NCI-H510A (cell line): ENCODE measurements at places on chromosomes 1 and 21.

- DNase-seq: no peak
Measured at GRCh38 chr1:178371235-178371634, 125.5 kb downstream of the CLEC20A start.

- no peak for DNase-seq
Measured at GRCh38 chr1:77927414-77927813, 39.0 kb downstream of the NEXN start.

DNA sequence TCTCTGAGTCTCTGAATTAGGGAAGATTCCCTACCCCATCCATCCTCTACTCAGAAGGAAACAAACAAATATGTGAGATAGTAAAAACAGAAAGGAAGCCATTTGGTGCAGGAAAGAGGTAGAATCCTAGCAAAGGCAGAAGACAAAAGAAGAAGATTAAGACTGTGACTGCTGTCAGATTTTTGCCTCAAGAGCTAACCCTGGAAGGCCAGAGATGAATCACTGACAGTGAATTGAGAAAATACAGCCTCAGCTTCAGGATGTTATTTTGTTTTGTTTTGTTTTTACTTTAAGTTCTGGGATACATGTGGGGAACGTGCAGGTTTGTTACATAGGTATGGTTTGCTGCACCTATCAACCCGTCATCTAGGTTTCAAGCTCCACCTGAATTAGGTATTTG lies 31.7 kb downstream of the DSTYK start:
- no peak for DNase-seq

DNA sequence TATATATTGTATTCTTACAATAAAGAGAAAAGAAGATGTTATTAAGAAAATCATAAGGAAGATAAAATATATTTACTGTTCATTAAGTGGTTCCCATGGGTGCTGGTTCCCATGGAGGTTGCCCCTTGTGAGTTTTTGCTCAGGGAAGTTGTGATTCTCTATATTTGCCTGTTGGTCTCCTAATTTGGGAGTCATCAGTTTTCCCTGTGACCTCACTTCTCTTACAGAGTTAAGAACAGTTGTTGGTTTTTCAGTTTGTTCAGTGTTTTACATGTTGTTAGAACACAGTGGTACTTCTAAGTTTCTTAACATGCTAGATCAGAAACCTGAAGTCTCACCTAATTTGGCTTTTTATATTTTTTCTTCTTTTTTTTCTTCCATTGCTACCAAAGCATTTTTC lies 109.2 kb downstream of the OSBPL9 start:
- no peak for DNase-seq

- DNase-seq: no peak
Measured at GRCh38 chr1:22104094-22104493, 38.8 kb downstream of the WNT4 start.

DNA sequence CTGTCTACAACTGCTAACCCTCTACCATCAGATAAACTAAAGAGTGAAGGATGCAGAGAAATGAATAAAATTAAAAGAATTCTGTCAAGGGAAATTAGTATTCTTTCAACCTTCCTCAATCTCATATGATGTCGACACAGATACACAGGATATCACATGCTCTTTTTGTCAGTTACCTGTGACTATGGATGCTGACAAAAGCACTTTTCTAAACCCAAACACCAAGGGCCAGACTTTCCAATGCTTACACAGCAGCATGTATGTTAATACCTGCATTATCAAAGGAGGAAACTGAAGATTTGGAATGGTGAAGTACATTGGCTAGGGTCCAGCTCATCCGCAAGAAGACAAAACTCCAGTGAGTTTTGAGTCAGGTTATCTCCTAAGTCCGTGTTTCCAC lies 294.0 kb downstream of the SMYD3 start:
- no peak for DNase-seq

GRCh38 chr1:201648066-201648906 lies 109.4 kb downstream of the NAV1 start:
- DNase-seq: peak; percentile 62

DNA sequence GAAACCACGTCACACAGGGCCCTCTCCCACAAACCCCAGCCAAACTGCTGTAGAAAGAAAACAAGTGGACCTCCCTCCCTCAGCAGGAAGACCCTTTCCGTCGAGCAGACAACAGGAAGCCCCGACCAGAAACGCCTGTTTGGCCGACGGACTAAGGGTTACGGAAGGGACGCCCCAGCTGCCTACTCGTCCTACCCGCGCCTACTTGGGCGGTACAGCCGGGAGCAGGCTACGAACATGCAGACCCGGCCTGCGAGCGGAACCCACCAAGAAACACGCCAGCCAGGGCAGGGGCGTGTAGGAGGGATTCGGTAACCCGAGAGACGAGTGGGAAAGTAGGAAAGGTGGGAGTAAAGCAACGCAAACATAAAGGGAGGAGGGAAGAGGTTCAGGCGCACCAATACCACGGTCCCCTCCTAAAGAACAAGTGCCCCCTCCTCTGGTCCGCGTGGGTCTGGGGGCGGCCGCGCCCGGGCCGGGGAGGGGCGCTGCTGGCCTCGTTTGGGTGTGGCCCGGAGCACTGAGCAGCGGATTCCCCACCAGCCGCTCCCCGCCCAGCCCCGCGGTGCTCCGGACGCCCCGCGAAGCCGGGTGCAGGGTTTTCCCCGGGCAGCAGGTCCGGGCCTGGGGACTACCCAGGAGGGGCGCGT lies 450 bp downstream of the S100A10 start:
- DNase-seq: no peak

DNA sequence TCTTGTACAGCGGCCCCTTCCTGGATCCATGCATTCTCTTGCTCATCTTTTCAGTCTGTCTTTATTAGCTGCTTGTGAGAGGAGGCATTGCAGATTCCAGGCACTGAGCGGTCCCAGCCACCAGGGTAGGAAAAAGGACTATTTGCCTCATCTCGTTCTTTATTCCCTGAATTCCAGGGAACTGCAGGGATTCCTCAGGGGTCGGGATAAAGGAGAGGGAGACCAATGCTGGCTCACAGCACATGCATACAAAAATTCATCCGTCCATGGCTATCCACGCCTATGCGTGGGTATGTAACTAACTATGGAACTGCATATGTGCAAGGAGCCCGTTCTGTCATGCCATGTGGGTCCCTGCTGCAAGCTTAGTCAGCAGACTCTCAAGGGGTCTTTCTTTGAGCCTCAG lies 879 bp upstream of the PLPPR5 start:
- no peak for DNase-seq

GRCh38 chr1:162285149-162285561 lies 91.5 kb downstream of the SPATA46 start:
- DNase-seq: peak; percentile 57

GRCh38 chr1:229001467-229002011 lies 266.3 kb downstream of the RHOU start:
- no peak for DNase-seq

DNA sequence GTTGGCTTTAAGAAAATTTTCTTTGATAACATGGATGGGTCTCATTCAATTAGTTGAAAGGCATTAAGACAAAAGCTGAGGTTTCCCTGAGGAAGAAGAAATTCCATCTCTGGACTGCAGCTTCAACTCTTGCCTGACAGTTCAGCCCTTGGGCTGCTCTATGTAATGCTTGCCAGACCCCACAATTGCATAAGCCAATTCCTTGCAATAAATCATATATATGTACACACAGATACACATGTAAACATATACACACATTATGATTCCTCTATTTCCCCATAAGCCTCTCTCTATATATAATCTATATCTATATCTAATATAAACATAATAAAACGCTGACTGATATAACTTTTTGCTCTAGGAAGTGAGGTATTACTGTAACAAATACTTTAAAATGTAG lies 301.5 kb upstream of the PRMT6 start:
- DNase-seq: no peak

DNA sequence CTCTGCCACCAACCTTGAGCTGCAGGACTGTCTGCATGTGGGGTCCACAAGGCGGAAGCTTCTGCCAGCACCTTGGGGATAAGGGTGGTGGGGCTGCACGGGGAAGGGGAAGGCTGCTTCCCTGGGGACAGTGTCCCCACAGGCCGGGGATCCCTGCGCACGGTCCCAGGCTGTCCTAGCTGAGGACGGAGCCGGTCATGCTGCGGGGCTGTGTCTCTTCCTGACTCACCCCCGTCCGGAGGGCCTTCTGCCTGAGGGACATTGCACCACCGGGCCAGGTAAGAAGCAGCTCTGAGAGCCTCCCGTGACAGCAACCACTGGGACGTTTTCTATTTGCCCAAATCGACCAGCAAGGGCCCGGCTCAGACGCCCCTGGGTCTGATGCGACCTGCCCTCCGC lies 29.9 kb downstream of the KRTAP10-1 start:
- DNase-seq: no peak

DNA sequence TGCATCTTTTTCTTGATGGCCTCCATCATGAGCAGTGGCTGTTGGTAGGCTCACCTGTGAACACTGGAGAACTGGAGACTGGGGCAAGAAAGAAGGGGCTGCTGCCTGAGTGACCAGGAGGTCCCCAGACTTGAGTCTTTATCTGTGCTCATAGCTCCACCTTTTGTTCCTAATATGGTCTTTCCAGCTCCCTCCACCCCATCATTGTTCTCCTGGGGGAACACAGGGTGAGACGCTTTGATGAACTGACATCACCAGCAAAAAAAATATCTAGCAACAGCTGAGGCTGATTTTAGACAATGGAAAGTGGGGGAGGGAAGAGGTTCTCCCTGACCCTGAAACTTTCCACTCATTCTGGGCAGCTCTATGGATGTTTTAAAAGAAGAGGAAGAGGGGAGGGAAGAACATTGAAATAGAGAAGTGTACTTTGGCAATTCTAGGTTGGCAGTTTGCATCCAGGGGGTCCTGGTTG lies at the start of gene TPM3:
TSS of gene TPM3 (minus strand) at position 111 of the 472 bp plus-strand sequence. CDS start at position 29, 82 bp downstream.
- DNase-seq: no peak

GRCh38 chr1:216215169-216215568 lies 208.1 kb downstream of the USH2A start:
- no peak for DNase-seq

DNA sequence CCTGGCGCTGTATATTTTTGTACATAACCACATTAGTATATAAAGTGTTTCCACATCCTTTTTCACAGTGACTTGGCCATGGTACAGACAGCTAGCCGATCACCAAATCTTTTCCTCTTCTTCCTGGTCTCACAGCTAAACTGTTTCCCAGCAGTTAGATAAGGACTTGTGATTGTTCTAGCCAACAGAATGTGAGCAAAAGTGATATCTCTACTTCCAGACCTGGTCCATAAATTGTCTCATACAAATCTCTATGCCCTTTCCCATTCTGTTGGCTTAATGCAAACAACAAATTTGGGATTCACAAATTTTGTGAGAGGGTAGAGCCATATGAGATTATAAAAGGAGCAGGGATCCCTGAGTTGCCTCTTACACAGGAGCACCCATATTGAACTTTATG lies 19.5 kb downstream of the PAFAH2 start:
- no peak for DNase-seq

DNA sequence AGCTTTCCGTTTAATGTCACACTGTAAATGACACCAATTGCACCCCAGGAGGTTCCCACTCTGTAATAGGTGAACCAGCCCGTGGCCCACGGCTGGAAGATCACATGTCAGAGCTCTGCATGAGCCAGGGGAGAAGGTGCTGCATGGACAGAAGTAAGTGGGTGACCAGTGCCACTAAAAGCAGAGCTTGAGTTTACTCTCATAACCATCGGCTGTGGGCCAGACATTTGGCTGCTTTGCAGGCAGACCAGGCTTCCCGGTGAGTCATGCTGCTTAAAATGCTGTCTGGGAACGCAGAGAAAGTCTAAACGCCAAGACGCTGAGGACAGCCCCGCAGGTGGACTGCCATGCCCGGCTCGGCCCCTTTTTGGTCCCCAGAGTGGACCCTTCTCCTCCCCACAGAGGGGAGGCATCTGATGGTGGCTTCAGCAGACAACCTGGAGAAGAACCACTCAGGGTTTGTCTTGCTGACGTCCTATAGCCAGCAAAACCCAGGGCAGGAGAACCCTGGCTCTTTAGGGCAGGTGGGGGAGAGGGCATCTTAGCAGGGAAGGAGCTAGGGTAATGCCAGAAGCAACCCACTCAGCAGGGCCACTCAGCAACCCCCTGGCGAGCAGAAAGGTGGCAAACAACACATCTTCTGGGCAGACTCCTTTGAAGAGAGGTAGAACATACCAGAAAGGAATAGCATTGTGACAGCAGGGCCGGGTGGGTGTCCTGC lies 7.3 kb downstream of the KIAA2013 start:
- DNase-seq: no peak

- no peak for DNase-seq
Measured at GRCh38 chr21:14121719-14122118, 89.0 kb downstream of the LIPI start.

DNA sequence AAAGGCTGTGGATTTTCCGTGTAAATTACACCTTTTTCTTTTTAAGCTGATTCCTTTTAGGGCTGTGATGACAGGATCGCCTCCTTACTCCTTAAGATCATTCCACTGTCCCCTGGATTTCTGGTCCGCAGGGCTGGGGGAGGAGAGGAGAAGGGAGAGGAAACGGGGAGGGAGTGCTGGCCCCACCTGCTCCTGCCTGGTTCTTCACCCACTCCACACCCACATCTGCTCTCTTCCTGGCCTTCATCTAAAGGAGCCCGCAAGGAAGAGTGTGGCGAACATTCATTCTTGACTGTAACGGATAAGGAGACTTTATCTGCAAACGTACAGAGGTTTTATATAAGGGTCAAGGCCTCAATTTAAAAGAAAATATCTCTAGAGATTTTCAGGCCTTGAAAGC lies 242.0 kb downstream of the RHOU start:
- no peak for DNase-seq

DNA sequence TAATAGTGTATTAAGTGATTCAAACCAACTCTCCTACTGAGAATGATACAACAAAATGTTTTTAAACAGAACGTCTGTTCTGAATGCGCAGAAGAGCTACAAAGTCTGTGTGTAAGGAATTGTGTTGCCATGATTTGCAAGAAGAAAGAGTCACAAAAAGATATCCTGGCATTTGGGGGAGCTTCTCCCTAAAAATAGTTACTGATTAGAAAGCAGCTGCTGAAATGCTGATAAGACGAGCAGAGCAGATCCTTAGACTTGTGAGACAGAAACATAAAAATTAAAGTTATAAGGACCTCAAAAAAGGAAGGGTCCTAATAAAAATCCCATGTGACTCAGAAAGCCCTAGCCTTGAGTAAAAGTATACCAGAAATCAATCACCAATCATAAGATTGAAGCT lies 54.9 kb upstream of the CRB1 start:
- DNase-seq: no peak

GRCh38 chr21:37358397-37358796 lies 8.2 kb upstream of the DYRK1A start:
- peak; percentile 46 for DNase-seq
